Pancreas (tissue), 10 donors: ENCODE measurements at places on chromosomes 6 and 20. TPM values are rescaled to one million over a fixed set of nuclear protein-coding genes. Genes with fewer than 3 reads are reported as not detected.

The CEP85L gene
- polyA plus RNA-seq: 1.1 TPM

The HLA-DRA gene
- polyA plus RNA-seq: 19.3 TPM

The SLC17A3 gene
- 0.02 TPM for polyA plus RNA-seq

The OLIG3 gene
- 0.07 TPM for polyA plus RNA-seq
